AG09309 (cell line): ENCODE measurements at places on chromosomes 1 and 21.

- no peak for DNase-seq
These were observed 150.9 kb downstream of the PTPRU start for GRCh38 chr1:29387210-29387609.

- no peak for DNase-seq
These were observed 242.4 kb downstream of the PLPP3 start for GRCh38 chr1:56336982-56337381.

DNA sequence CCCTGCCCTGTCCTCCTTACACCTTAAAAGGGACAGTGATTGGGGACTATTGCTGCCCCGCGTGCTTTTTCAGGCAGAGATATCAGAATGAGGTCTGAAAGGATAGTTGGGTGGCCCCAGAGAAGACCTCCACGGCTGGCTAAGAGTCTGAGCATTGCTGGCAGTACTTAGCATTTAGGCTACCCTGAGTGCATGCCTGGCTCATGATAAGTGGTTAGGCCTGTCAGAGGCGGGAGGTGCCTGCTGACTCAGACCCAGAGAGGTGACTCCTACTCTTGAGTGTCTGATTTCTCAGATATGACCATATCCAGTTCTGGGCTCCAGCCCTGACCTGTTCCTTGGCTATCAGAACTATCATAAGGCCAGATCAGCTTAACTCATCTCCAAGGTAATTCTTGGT lies 213.7 kb downstream of the PBX1 start:
- peak; percentile 61 for DNase-seq

DNA sequence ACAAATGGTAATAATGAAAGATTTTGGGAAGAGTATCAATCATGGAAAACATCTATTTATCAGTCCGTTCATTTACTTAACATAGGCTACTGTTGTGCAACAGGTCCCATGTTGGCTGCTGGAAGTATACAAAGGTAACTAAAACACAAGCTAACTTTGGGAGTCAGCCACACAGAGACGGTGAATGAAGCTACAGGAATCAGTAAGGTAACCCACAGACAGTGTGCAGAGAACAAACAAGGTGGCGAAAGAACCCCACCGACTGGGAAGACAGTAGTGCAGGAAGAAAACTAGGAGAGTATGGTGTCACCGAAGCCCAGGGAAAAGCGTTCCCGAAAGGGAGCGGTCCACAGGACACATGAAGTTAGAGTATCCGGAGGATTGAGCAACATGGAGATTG lies 342.3 kb downstream of the SMYD3 start:
- DNase-seq, result no peak

DNA sequence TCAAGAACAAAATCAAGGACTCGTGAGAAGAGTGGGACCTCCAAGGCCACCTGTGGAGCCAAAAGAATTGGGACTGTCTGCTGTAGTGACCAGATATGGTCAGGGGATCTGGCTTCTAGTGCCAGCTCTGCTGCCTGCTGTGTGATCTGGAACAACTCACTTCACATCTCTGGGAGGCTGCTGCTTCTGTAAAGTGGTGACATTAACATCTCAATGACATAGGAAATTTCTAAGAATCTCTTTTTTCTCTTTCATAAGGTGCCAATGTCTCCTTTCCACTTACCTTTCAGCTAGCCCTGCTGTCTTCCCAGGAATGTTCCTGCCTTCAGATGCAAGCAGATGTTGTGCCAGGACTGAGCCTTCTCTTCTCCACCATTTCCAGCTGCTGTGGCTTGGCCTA lies 5.0 kb upstream of the SRSF4 start:
- DNase-seq, result no peak

GRCh38 chr21:38264571-38264970 lies 7.8 kb downstream of the KCNJ15 start:
- DNase-seq, result no peak

GRCh38 chr1:37255136-37255795 lies 219.1 kb upstream of the ZC3H12A start:
- no peak for DNase-seq

- DNase-seq, result no peak
These were observed 76.9 kb downstream of the C1orf21 start for GRCh38 chr1:184463680-184464079.

DNA sequence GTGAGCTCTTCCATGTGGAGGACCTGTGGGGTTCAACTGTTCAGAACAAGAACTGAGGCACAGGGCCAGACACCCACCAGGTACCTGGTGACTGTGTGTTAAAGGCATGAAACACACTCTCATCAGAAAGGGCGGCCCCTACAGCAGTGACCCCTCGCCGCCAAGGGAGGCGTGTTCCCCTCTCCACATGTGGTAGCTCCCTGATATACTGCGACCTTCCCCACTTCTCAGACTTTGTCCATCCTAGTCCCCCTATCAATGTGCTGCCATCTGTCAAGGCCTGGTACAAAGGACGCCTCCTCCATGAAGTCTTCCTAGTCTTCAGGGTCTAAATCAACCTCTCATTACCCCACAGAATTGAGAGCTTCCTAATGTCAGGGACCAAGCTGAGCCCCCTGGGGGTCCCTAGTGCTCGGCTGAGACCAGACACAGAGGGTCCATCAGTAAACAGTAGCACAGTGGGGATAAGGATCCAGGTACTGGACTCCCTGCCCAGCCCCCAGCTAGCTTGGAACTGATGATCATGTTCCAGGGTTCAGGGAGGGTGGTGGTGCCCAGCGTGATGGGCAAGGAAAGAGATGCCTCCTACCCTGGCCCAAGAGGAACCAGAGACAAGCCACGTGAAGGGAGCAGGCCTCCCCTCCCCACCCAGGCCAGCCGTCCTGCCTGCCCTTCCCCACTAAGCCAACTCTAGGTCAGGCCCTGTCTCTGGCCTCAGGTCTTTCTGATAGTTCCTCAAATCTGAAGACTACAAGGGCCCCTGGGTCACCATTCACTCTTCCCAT lies 10.3 kb downstream of the SDC3 start:
- no peak for DNase-seq

GRCh38 chr1:65359888-65360287 lies 50.5 kb downstream of the DNAJC6 start:
- no peak for DNase-seq

- DNase-seq, result no peak
These were observed 27.0 kb downstream of the TGFB2 start for GRCh38 chr1:218371927-218372672.

DNA sequence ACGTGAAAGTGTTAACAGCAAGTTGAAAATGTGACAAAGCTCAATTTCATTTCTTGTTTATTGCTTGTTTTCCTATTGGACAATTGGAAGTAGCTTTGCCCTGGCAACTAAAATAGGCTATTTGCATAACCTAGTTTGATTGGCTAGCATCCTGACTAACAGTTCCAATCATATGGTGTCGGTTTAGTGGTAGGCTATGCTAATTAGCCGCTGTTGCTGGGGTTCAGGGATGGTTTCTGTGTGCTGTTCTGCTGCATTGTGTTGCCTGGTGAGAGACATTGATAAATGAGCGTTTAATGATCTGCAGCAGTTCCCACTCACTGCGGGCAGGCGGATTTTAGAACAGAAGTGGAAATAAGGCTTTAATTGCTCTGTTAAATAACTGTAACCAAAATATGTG lies 68.5 kb downstream of the DYRK1A start:
- DNase-seq, result peak; percentile 80

- DNase-seq, result no peak
These were observed 2.4 kb upstream of the CNIH4 start for GRCh38 chr1:224353975-224354925.

GRCh38 chr21:39597595-39597994 lies 15.1 kb upstream of the B3GALT5 start:
- DNase-seq, result no peak

- DNase-seq, result no peak
These were observed 22.9 kb downstream of the CD244 start for GRCh38 chr1:160839746-160840145.

GRCh38 chr1:16091296-16091695 lies 17.8 kb upstream of the FAM131C start:
- no peak for DNase-seq

GRCh38 chr1:27816921-27817630 lies 13.5 kb upstream of the PPP1R8 start:
- DNase-seq, result peak; percentile 48

GRCh38 chr1:77543822-77544448 lies 138.5 kb downstream of the ZZZ3 start:
- DNase-seq, result no peak
